Trophoblast cell (in vitro differentiated cells and primary cell): ENCODE measurements at places on chromosomes 2 and 18.

- DNase-seq: no peak
Observed at GRCh38 chr2:121237980-121238665, 46.9 kb downstream of the TFCP2L1 start.

- no peak for DNase-seq
Observed at GRCh38 chr2:31151501-31151900, 13.3 kb upstream of the GALNT14 start.

DNA sequence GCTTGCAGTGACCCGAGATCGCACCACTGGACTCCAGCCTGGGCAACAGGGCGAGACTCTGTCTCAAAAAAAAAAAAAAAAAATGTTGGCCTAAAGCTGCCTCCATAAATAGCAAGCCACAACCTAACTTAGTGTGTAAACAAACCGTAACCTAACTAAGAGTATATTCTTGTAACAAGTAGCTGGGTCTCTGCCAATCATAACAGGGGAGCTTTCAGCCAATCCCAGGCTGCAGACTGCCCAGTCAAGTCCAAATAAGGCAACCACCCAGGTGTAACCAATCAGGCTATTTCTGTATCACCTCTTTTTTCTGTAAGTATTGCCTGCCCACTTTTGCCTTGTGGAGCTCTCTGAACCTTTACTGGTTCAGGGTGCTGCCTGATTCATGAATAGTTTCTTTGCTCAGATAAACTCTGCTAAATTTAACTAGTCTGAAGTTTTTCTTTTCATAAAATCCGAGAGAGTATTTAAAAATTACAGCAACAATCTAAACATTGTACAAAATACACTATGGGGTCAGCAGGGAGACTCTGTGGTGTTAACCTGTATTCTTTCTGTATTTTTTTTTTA, 4.5 kb downstream of the PSTPIP2 start:
- DNase-seq: no peak

GRCh38 chr18:77899972-77900754, 650.5 kb downstream of the GALR1 start:
- DNase-seq: peak; percentile 35

DNA sequence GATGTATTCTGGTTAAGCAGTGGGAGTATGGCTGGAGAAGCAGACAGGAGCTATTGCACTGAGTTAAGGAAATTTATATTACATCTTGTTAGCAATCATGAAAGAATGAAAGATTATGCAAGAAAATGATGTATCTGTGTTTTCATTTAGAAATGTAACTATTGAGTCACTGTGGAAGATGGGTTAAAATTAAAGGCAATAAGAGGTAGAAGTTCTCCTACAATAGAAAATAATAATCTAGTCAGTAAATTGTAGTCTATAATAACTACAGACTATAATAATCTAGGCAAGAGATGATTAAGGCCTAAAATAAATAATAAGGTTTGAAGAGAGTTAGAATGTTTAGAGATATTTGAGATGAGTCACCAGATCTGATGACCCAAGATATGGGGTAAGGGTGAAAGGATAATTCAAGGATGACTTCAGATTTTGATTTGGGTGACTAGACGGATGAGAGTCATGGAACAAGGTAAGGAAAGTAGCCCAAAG, 371.9 kb upstream of the KCNH7 start:
- DNase-seq: no peak

DNA sequence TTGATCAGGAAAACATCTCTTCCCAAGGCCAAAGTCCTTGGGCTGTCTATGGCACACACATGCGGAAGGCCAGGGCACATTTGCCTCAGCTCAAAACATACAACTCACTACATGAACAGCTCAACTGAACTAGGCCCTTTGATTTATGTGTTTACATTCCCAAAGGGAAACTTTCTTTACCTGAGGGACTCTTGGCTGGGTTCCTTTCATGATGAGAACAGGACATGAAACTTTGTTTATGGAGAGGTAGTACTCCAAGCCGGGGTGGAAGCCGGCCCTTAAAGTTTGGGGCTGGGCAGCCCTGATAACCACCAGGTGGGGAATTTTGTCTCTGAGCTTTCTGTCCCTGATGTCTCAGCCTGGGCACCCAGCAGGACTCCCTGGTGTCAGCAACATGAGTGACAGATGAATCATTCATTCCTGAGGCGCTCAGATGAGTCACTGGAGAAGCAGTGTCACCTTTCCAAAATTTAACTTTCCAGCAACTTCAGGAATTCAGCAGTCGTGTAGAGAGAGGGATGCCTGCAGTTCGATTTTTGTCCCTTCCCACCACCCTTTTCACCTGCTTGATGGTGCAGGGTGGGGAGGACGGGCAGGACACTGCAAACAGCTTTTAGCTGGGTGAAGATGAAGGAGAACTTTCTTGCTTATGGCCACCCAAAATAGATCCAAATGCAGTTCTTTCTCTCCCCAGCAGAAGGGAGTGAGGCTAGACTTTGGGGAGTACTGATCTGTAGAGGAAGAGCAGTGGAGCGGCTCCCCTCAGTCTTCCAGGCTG, 331.6 kb downstream of the DYSF start:
- peak; percentile 93 for DNase-seq

GRCh38 chr2:219782737-219783348, 155.4 kb downstream of the SLC4A3 start:
- no peak for DNase-seq

DNA sequence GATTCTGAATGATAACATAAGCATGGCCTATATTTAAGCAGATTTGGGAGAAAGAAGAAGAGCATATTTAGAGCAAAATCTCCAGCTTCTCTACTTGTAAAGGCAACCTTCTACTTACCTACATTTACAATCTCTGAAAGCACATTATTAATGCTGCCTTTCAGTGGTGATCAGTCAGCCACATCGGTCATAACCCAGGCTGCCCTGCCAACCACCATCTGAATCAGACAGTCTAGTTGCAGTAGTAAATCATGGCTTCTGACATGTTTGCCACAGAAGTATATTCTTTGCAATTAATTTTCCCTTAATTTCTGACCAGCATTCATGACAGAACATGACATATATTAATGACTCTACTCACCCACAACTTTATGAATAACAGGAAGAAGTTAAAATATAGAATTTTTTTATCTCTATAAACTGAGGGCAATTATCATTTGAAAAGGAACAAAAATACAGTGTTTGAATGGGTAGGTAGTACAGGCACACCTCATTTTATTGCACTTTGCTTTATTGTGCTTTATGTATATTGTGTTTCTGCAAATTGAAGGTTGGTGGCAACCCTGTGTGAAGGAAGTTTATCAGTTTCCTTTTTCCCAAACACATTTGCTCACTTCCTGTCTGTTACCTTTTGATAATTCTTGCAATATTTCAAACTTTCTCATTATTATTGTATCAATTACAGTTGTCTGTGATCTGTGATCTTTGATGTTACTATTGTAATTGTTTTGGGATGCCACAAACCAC, 531.6 kb upstream of the CHAC2 start:
- no peak for DNase-seq

DNA sequence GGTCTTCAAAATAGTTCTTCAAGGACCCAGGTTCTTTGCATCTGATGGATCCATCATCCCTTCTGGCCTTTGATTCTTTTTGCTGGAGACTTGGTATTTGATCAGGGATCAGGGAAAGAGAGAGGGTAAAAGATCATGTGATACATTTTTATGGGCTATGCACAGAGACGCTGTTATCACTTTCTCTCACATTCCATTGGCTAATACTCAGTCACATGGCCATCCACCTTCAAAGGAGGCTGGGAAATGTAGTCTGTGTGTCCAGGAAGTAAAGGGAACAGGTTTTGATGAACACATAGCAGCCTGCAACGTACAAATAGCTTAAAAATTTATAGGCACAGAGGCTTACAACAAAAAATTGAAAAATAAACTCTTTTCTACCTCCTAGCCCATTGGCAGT, 629.6 kb upstream of the FANCL start:
- DNase-seq: no peak

DNA sequence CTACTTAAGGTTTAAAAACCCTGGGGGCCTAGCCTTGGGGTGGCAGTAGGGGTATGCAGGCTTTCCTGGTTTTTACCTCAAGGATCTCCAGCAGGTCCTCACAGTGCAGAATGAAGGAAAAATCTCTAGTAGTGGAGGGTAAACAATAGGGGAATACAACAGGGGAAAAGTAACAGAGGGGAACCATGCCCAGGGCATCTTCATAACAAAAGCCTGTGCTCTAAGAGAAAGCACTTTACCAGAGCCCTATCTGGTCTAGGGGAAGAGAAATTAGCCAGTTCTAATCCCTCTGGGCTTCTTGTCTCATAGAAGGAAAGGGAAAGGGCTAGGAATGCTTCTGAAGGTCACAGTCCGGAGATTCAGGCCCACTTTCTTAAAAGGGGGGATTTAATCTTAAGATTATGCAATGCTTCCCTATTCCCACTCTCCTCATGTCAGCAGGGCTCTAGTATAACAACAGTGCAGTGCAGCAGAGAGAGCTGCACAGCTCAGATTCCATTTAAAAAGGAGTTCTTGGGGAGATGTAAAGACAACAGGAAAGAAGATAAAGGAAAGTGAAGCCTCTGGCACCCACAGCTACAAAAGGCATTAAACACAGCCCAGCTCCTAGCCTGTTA, 149.0 kb upstream of the CYP1B1 start:
- DNase-seq: no peak

DNA sequence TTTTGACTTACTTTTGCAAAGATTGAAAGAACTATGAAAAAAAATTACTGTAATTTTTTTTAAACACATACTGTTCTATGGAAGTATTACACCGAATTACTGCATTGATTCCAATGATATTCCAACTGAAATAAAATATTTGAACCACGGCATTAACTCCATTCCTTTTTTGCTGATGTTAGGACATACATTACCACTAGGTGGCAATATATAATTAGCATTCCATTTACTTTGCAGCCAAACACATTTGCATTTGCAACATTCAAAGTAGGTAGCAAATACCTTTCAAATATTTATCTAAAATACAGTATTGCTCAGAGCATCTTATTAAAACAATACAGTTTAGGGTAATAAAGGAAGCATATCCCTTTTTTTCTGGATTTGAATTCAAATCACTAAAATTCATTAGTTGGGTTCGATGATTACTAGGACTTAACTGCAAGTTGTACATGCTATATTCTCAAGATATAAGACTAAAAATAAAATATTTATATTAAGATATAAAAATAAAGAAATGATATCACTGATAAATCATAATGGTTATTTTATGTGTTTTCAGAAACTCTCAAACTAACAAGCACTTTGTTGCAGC, 31.3 kb downstream of the LANCL1 start:
- peak; percentile 56 for DNase-seq

- no peak for DNase-seq
Observed at GRCh38 chr2:26675651-26676255, 16.8 kb upstream of the KCNK3 start.

GRCh38 chr18:48193521-48194492, 215.4 kb downstream of the ZBTB7C start:
- no peak for DNase-seq

DNA sequence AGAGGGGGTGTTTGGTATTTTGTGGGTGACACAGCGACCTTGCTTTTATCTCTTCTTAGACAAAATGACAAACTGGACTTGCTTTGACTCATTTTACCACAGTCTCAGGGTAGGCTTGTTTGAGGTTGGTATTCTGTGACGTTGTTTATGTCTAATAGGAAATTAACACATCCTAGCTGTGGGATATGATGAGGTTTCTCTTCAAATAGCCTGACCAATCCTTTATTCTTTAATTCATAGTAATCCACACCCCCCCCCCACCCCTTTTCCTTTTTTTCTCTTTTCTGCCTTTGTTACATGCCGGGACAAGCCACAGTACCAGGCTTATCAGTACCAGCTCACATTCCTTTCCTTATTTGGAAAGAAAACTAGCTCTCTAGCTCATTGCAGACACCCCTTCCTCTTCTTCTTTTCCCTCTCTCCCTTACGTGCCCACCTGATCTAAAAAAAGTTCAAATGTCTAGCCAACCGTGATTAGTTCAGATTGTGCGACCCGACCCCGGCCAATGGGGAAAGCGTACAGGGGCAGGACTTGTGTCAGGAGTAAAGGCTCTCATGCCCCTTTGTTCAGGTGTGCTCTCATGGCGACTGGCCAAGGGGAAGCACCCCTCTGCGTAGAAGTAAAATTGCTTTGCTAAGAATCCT, 52.2 kb upstream of the PTPRM start:
- no peak for DNase-seq

- DNase-seq: no peak
Observed at GRCh38 chr2:83795777-83796176, 663.3 kb downstream of the SUCLG1 start.

DNA sequence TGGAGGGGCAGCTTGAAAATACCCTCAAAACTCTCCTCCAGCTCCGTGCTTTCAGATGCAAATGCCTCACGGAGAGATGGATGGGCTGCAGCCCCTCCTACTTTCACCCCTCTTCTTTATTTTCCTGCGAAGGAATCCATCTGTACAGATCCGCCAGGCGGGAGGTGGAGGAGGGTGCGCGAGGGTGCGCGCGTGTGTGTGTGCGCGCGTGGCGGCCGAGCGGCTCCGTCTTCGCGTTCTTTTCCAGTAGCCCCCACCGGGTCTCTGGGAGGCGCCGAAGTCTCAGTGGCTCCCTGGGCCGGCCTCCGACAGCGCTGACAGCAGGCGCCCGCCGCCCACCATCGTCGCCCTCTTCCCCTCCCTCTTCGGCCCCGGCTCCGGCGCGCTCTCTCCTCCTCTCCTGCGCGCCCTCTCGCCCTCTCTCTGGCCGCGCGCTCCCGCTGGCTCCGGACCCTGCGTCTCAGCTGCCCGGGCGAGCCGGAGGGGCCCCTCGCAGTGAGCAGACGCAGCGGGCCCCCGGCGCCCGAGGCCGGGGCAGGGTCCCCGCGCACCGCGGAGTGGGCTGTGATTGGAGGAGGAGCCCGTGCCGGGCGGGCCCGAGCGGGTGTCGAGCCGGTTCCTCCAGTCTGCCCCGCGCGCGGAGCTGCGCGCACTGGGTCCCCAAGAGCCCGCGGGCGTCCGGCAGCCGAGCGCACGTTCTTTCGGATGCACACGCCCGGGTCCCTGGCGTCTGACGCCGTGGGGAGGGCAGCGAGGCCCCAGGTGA, at the start of gene CDH7:
CDH7 (plus strand) TSS at position 624 of the 766 bp plus-strand sequence. CDS start 11,831 bp downstream, outside the sequence.
- no peak for DNase-seq

- DNase-seq: peak; percentile 80
Observed at GRCh38 chr2:18047896-18048657, 169.6 kb downstream of the KCNS3 start.

DNA sequence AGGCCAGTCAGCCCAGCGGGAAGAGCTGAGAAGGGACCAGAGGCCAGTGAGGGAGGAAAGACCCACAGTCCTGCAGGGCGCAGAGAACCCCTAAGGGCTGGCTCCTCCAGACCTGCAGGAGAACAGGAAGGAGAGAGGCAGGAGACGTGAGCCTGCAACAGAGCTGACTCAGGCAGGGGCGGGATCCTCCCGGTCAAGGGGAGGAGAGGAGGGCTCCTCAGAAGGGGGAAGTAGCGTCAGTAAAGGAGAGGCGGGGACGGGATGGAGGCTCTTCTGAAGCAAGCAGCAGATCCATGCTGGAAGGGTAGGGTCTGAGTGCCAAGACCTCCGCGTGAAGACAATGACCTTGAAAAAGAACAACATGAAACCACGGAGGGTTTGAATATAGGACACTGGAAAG, 50.8 kb downstream of the TRABD2A start:
- peak; percentile 14 for DNase-seq

DNA sequence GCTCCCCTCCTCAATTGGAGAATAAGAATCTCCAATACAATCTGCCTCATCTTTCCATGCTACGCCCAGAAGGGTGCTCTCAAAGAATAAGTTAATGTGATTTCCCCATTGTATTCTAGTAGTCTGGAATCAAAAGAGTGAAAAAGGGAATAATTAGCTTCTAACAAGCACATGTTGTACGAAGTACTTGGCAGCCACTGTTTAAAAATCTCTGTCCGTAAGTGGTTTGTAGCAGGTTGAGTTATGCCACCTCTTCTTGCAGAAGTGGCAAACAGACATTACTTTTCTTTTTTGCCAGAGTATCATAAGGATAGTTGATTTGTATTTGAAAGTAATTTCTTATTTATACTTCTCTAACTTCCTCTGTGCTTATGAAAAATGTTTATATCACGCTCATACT, 184.7 kb downstream of the CD226 start:
- no peak for DNase-seq
